Right atrium auricular region (tissue), 2 donors: ENCODE measurements at places on chromosomes 2 and 18. TPM values are rescaled to one million over a fixed set of nuclear protein-coding genes. Genes with fewer than 3 reads are reported as not detected.

DNA sequence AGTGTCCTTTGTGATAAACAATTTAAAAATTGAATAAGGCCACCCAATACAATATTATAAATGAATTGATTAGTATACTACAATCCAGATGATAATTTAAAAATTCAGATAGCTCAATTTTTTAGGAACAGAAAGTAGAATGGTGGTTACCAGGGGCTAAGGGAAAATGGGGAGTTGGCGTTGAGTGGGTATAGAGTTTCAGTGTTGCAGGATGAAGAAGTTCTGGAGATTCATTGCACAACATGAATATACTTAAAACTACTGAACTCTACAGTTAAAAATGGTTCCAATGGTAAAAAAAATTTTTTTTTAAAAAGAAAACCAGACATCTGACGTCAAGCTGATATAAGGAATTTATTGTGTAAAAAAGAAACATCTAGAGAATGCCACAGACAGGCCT lies 20.9 kb downstream of the SLC39A6 start:
- DNase-seq, result no peak

DNA sequence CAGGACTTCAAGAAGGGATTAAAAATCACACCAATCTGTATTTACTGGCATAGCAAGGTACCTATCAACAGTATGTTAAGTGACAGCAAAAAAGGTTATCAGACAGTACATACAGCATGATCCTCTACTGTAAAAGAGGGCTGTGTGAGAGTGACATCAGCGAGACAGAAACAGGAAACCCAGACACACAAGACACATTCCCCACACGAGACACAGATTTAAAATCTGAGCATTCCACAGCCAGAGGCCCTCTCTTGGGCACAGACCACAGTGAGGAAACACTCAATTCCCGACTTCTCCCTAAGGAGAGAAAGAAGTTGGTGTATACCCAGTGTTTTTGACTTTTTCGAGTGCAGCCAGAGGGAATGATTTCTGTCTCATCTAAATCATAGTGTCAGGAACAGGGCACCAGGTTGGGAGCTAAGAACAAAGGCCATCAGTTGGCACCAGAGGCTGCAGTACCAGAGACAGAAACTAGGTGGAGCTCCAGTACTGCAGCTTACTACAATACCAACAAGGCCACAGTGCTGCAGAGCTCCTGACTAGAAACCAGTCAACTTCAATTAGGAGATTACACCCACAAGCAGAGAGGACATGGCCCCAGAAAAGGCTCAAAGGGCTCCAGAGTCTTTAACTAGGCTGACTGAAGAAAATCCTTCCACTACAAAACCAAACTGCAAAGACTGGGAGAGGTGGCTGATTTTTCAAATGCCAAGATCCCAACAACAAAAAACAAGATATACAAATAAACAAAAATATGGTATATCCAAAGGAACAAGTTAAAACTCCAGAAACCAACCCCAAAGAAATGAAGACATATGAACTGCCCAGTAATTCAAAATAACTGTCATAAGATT lies 41.0 kb downstream of the UNC50 start:
- peak; percentile 92 for DNase-seq

The SLC16A14 gene
- 2.3 TPM for total RNA-seq

The CPO gene
- not detected for total RNA-seq

The SETBP1 gene
- total RNA-seq, result 13.4 TPM
